ENCODE measurements at places on chromosomes 12 and 14. TPM values are rescaled to one million over a fixed set of nuclear protein-coding genes. Genes with fewer than 3 reads are reported as not detected.

KRT78 gene
- not detected for total RNA-seq

FLRT2 gene
- 19.1 TPM for total RNA-seq

YEATS4 gene
- total RNA-seq = 10.1 TPM

KCNK13 gene
- 2.8 TPM for total RNA-seq

BIN2 gene
- 46.0 TPM for total RNA-seq

SLC2A14 gene
- total RNA-seq = 0.10 TPM

MDM1 gene
- 14.6 TPM for total RNA-seq

PPP4R4 gene
- 0.52 TPM for total RNA-seq

KLHDC1 gene
- total RNA-seq = 5.6 TPM

RARG gene
- 38.6 TPM for total RNA-seq

UBE2N gene
- 99.0 TPM for total RNA-seq

APOLD1 gene
- 8.9 TPM for total RNA-seq

ACYP1 gene
- total RNA-seq = 9.8 TPM

CLMN gene
- total RNA-seq = 30.0 TPM

MYL2 gene
- 3.0 TPM for total RNA-seq

BCL11B gene
- total RNA-seq = 1.4 TPM

ACVRL1 gene
- 115 TPM for total RNA-seq

RIN3 gene
- total RNA-seq = 54.8 TPM

LRRK2 gene
- total RNA-seq = 351 TPM

RNASE7 gene
- not detected for total RNA-seq

VASH1 gene
- 29.3 TPM for total RNA-seq

Measured in left lung (tissue), 14 donors.